ENCODE measurements at places on chromosomes 12 and 14.

- no peak for DNase-seq
These were observed 699 bp upstream of the CD69 start for GRCh38 chr12:9761419-9761781.

DNA sequence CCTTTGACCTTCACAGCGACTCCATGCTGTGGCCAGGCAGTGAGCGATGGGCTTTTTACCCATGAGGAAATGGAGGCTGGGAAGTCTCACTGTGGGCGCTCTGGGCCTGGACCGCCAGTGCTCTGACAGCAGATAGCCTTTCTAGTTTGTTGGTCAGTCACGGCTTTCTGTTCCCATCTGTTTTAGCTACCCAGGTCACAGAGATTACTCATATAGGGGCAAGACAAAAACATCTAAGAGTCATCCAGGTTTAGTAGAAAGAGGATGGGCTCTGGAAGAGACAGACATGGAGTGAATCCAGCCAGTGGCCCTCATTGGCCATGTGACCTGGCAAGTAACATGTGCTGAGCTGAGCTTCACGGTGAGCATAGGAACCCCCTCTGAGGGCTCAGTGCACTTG, 68.6 kb downstream of the MARK3 start:
- DNase-seq = no peak

DNA sequence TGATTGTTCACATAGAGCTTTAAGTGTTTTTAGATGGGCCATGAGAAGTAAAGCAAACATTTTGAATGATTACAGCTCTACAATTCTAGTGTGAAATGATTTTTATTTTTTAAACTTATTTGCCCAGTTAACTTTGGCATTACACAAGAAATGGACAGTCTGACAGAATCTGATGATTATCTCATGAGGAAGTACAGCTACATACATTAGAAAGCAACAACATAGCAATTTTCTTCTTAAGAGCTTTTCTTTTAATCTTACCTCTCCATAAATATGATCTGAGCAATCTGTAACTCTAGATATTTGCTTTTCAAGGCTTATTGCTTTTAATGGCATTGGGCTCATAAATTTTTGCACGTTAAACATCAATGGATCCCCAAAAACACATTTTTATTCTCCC, 26.5 kb upstream of the PPP1R12A start:
- DNase-seq = no peak

- no peak for DNase-seq
These were observed 741.6 kb downstream of the FSCB start for GRCh38 chr14:43765474-43765873.

DNA sequence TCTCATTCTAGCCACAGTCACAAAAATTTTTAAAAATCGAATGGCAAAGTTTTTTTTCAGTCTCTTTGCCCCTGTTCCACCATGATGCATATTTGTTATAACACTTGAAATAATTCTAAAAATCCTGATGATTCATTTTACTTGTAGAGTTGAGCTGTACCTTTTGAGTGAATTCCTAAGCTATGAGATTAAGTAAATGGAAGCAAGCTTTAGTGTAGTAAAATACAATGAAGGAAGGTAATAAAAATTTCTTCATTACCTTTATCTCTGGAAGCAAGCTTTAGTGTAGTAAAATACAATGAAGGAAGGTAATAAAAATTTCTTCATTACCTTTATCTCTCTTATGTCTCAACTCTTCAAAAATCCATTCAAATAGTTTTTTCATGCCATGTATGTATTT, 46.1 kb downstream of the TMTC3 start:
- DNase-seq = no peak

- DNase-seq = no peak
These were observed 33.0 kb upstream of the CFAP54 start for GRCh38 chr12:96456265-96456974.

GRCh38 chr12:121279071-121279375, 17.5 kb downstream of the CAMKK2 start:
- no peak for DNase-seq

- no peak for DNase-seq
These were observed 116.0 kb upstream of the NCOR2 start for GRCh38 chr12:124683152-124684124.

All from fibroblast of the conjunctiva (primary cell).